ENCODE measurements at places on chromosomes 1 and 21.
A peak's percentile ranks its signal among the peaks of the same experiment; 100 is the strongest.

GRCh38 chr1:46221749-46222148, 18.6 kb downstream of the LURAP1 start:
- no peak for DNase-seq

DNA sequence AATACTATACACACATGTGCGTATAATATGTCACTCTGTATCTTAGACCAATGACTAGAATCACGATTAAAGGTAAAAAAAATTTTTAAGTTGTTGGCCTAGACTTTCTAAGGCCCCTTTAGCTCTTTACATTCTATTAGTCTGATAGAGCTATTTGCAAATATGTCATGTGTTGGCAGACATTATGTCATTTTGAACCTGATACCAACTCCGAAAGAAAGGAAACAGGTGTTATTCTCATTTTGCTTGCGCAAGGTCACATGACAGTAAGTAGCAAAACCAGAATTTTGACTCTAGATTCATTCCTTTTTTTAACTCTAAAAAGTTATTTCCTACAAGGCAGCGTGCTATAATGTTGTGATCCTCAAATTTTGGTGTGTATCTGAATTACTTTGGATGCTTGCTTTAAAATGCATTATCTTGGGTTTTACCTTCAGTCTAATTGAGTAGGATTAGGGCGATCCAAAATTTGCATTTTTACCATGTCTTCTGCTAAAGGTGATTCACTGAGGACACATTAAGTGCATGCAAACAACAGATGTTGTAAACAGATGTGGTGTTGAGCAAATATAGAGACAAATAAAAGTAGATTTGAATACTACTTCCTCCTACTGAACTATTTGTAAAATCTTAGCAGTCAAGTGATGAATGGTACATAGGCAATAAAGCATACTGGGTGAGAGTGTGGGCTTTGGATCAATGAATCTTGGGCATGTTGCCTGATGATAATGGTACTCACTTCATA, 63.5 kb upstream of the KIAA1614 start:
- no peak for DNase-seq

DNA sequence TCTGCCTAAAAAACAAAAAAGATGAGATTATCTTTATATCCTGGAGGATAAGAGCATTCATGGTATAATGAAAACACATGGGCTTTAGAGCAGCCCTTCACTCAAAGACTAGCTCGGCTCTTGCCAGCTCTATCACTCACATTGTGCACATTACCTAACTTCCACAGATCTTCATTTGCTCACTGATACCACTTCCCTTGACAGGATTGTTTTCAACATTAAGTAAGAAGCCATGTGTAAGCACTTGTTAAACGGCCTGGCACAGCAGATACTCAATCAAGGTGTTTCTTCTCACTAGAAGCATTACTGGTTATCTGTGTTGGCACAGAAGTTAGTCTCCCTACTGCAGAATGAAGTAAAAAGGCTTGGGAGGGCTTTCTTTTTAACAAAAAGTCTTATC, 18.7 kb downstream of the LPGAT1 start:
- DNase-seq = no peak

DNA sequence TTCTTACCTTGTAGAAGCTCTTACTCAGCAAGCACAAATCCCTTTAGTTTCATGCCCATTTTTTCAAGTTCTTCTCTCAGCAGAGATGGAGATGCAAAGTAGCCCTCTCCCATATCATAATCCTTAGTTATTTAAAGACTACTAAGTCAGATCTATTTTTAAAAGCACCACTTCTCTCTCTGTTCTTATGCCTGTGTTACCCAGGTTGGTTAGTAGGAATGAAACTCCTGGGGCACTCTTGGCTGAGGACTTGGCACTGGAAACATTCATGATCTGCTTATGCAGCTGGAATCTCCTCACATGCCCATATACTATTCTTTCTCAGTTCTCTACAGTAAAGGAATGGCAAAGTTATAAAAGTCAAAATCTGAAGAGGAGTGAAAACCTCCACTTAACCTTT, 51.9 kb upstream of the PPP2R5A start:
- DNase-seq = no peak

GRCh38 chr1:230979389-230979716, 459 bp downstream of the ARV1 start:
- DNase-seq = no peak

DNA sequence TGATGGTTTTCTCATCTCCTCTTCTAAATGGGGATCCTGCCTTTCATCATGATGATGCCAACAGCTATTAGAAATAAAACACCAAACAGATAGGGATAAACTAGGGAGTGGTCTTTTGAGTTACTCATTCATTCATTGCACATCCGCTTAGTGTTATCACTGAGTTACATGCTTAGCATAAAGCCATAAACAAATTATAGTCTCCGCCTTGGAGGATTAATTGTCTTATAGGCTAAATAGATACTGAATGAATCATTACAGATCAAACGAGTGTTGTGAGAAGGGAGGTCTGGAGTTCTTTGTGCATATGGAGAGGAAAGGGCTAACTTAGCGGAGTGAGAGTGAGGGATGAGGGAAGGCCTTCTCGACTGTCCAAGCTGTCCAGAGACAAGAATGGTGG, 19.8 kb upstream of the GUCA2B start:
- DNase-seq = no peak

DNA sequence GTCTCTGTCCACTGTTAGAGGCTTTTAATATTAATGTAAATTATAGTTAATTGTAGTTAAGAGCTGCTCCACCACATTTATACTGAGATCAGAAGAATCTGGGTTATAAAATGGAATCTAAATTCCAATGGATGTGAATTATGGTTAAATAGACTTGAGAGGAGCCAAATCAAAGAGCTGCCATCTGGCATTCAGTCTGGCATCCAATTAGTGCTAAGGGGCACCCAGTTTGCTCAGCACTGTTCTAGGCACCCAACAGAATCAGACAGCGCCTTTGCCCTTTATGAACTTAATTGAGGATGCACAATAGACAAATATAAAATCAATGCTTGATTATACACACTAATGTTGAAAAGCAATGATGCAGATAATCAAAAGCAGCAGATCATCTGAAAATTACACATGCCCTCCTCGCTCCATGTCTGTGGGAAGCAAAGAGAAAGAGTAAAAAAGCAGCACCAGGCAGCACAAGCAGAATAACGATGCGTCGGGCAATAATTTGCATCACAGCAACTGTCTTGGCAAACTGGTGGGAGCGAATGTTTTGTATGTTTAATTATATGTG, 310.1 kb downstream of the BRINP2 start:
- no peak for DNase-seq

DNA sequence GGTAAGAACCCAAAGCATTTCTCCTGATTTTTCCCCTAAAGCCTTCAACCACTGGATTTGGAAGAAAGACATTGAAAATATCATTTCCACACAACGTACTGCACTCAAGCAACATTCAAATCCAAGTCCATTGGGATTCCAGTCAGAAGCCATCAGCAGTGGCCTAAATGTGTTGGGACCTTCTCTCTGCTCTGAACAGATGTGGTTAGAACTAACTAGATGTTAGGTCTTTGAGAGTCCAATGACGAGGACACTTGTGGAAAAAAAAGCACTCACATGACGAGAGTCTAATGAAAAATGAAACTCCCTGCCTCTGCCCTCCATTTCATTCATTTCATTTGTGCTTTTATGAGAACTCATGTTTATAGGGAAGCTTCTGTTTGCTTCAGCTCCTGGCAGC, 382.3 kb downstream of the SIPA1L2 start:
- DNase-seq = no peak

- no peak for DNase-seq
Measured at GRCh38 chr1:55612988-55613387, 397.8 kb upstream of the USP24 start.

- no peak for DNase-seq
Measured at GRCh38 chr1:238404921-238405320, 514.2 kb upstream of the ZP4 start.

DNA sequence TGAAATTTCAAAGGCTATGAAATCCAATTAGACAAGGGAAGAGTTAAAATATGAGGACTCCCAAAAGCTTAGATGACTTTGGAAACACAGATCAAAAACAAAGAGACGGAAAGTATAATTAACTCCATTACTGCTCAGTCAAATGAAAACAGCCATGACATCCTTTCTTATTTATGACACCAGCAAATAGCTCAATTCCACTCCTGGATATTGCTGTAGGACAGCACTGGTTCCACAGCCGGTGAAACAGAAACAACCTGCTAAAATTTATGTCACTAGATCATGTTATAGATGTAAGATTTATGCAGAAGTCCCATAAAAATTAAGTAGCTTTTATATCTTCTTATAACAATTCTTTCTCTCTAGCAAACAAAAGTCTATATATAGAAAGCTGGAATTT, 65.6 kb upstream of the RRP15 start:
- DNase-seq = no peak

- no peak for DNase-seq
Measured at GRCh38 chr1:53069265-53069662, 7.3 kb downstream of the PODN start.

GRCh38 chr1:111988743-111989453, 570 bp downstream of the KCND3 start:
- DNase-seq = no peak

DNA sequence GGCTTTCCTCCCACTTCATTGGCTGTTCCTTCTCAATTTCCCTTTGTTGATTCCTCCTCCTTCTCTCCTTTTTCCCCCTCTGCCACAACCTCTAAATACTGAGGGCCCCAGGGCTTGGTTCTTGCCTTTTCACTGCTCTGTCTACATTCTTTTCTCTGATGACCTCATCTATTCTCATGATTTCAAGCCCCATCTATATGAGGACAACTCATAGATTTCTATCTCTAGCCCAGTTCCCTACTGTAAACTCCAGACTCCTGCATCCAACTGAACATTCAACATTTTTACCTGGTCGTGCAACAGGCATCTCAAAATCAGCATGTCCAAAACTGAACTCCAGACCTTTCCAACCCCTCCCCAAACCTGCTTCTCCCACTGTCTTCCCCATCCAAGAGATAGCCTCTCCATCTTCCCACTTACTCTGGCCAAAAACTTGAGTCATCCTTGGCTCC, 11.5 kb upstream of the SLC9A1 start:
- no peak for DNase-seq

GRCh38 chr1:232486454-232487207, 143.3 kb downstream of the SIPA1L2 start:
- no peak for DNase-seq

DNA sequence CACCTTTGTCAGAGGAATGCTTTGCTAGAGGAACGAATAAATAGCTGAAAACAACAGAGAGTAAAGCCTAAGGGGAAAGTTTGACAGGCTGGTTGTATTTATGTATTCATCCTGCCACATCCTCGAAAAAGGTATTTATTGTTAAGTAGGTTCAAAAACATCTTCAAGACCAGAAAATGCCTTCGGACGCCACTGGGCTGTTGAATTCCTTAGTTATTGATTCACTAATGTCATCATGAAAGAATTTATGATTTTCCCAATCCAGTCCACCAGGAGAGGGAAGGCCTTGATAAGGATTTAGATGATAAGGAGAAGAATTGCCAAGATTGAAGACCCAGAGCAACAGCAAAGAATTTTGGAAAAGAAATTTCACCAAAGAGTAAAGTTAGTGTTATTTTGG, 35.2 kb upstream of the MAB21L3 start:
- DNase-seq = no peak

- DNase-seq = no peak
Measured at GRCh38 chr1:93350875-93351274, 5.2 kb downstream of the DR1 start.

- DNase-seq = no peak
Measured at GRCh38 chr1:55931081-55931940, 648.1 kb downstream of the PLPP3 start.

DNA sequence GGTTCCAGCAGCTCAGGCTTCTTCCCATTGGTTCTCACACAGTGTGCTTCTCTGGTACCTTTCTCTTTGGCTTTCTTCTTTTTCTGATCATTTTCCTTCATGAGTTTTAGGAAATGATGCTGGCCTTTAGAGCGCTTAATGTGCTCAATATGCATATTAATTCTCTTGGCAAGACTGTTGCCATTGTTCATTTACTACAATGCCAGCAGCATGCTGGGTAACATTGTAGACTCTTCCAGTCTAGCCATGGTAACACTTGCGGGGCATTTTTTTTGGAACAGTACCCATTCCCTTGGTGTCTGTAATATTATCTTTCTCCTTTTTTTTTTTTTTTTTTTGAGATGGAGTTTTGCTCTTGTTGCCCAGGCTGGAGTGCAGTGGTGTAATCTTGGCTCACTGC, 21.7 kb downstream of the UBE4B start:
- no peak for DNase-seq

- no peak for DNase-seq
Measured at GRCh38 chr1:1360506-1361169, 2.3 kb upstream of the MXRA8 start.

GRCh38 chr1:220785166-220786056, 1.3 kb upstream of the MTARC1 start:
- DNase-seq = no peak

DNA sequence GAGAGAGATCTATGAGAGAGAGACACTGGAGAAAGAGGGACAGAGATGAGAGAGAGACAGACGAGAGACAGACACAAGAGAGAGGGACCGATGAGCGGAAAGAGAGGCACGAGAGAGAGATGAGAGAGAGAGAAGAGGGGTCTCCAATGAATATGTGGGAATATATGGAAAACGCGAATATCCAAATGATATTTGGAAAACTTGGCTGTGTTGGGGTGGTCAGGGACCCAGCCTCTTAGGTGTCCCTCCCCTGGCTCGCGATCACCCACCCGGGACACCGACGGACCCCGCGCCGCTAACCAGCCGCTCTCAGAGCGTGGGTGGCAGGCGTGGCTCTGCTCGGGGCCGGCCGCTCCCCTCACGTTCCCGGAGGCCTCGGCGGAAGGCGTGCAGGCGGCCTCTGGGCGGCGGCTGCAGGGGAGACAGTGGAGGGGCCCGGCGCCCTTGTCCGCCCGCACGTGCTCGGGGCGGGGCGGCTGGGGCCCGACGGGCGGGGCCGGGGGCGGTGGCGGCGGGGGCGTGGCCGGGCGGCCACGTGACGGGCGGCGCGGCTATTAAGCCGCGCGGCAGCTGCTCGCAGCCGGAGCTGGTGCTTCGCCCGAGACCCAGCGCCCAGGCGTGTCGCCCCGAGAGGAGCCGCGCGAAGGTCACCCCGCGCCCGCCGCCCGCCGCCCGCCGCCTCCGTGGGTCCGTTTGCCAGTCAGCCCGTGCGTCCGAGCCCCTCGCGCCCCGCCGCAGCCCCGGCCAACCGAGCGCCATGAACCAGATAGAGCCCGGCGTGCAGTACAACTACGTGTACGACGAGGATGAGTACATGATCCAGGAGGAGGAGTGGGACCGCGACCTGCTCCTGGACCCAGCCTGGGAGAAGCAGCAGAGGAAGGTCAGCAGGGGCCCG, at the start of gene ACTN2:
TSS of gene ACTN2 (plus strand) at position 583 of the 898 bp plus-strand sequence. CDS start at position 758, 175 bp downstream.
- DNase-seq = peak; percentile 51
